HepG2 (cell line): ENCODE measurements at places on chromosomes 3 and 15. TPM values are rescaled to one million over a fixed set of nuclear protein-coding genes. Genes with fewer than 3 reads are reported as not detected.

FEZF2 gene
- polyA plus RNA-seq: not detected in 2 replicates

C2CD4B gene
- polyA plus RNA-seq: not detected in 2 replicates

SAMMSON gene
- polyA plus RNA-seq: not detected in 2 replicates

GOLGA8T gene
- 0.07 TPM in 1 of 2 replicates, not detected in the other for polyA plus RNA-seq

SOX2 gene
- polyA plus RNA-seq: not detected in 2 replicates

PARL gene
- polyA plus RNA-seq: 39.1 and 46.3 TPM in 2 replicates

CCR9 gene
- polyA plus RNA-seq: not detected in 2 replicates

MCF2L2 gene
- polyA plus RNA-seq: not detected in 2 replicates

TIGIT gene
- polyA plus RNA-seq: not detected in 2 replicates

COL6A5 gene
- polyA plus RNA-seq: not detected in 2 replicates

C3orf85 gene
- polyA plus RNA-seq: not detected in 2 replicates

TTLL13 gene
- polyA plus RNA-seq: 0.07 and 0.08 TPM in 2 replicates

- peak; percentile 49 for DNase-seq
- H3K4me1 ChIP-seq: peaks cover 45% of the 10 kb centered on the region
- peak overlapping the region; percentile 96 for H3K27ac ChIP-seq
- H3K4me3 ChIP-seq: peak overlapping the region; percentile 70
- H3K36me3 ChIP-seq: peaks cover 17% of the 10 kb centered on the region
Observed at GRCh38 chr15:34987609-34988026, 469 bp downstream of the ZNF770 start.

DNA sequence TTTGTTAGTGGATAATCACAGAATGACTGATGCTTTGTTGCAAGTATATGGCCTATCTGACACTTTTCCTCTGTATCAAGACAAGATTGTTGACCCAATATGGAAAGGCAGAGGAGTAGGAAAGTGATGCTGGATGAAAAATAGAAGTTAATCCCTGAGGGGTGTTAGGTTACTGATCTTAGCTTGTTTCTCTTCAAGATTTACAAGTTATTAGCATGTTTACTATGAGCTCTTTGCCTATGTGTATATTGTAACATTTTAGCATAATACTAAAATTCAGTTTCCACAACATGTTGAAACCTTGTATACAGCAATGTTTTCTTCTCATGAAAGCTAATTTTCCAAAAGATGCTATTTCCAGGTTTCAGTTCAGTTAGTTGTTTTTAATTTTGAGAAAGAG is 120.4 kb upstream of the CCNL1 start:
- no peak overlapping the region for H3K4me3 ChIP-seq
- DNase-seq: no peak
- H3K4me1 ChIP-seq: no peaks in the 10 kb centered on the region

GRCh38 chr3:12869035-12869621 is 27.8 kb upstream of the RPL32 start:
- H3K4me3 ChIP-seq: no peak overlapping the region
- peaks cover 5% of the 10 kb centered on the region for H3K27me3 ChIP-seq
- H3K36me3 ChIP-seq: no peaks in the 10 kb centered on the region
- no peak overlapping the region for H3K27ac ChIP-seq
- H3K4me1 ChIP-seq: peaks cover 5% of the 10 kb centered on the region

DNA sequence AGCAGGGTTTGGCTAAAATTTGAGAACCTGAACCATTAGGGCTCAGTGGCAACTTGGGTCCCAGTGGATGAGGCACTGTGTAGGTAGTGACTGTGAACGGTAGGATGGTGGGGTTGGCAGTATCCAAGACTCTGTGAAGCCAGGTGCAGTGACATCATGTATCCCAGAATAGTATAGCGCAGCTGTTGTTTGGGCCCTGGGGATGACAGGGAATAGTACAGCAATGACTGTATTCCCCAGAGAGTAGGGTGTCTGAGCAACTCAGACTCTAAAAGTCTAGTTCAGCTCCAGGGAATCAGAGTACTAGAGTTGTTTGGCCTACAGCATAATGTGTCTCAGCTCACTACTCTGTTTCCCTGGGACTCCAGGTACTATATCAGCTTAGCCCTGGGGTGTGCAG is 20.7 kb upstream of the PPP2R3A start:
- H3K27me3 ChIP-seq: no peaks in the 10 kb centered on the region
- H3K36me3 ChIP-seq: no peaks in the 10 kb centered on the region
- no peaks in the 10 kb centered on the region for H3K4me1 ChIP-seq
- no peak overlapping the region for H3K27ac ChIP-seq
- no peak overlapping the region for H3K4me3 ChIP-seq

GRCh38 chr3:150300852-150301517 is 107.1 kb upstream of the TSC22D2 start:
- no peaks in the 10 kb centered on the region for H3K36me3 ChIP-seq
- no peak overlapping the region for H3K27ac ChIP-seq
- no peaks in the 10 kb centered on the region for H3K27me3 ChIP-seq

GRCh38 chr3:160006282-160007163 is 17.9 kb downstream of the IL12A start:
- DNase-seq: peak; percentile 47
- H3K27ac ChIP-seq: no peak overlapping the region
- no peaks in the 10 kb centered on the region for H3K4me1 ChIP-seq
- no peak overlapping the region for H3K4me3 ChIP-seq
- no peaks in the 10 kb centered on the region for H3K36me3 ChIP-seq

- no peaks in the 10 kb centered on the region for H3K36me3 ChIP-seq
- H3K4me1 ChIP-seq: no peaks in the 10 kb centered on the region
- H3K27me3 ChIP-seq: no peaks in the 10 kb centered on the region
- no peak for DNase-seq
- H3K4me3 ChIP-seq: no peak overlapping the region
Observed at GRCh38 chr3:157871838-157872460, 234.3 kb downstream of the SHOX2 start.

DNA sequence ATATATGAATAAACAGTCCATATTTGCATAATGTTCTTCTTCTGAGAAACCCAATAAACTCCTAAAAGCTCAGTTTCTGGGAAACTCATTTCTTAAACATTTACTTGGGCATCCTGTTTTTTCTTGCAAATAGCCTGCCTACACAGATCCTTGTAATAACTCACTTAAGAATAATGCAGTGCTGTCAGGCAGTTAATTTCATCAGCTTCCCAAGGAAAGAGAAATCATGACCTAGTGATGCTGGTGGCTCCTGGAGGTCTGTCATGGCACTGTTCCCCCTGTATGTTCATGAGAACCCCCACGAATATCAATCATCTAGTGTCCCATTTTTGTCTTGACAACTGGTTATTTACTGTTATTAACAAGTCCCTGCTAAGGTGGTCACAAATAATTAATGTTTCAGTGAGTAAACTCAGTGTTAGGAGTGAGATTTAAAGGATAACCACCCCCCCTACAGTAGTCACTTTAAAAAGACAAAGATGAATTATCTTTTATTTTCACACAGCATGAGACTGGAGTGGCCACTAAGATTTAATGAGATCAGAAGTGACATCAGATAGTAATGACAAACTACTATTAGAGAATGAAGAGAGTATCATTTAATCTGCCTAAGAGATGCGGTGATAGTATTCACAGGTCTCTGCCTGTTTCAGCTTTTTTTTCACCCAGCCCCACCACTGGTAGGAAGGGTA is 279.5 kb upstream of the NECTIN3 start:
- no peak overlapping the region for H3K4me3 ChIP-seq
- H3K27ac ChIP-seq: no peak overlapping the region
- H3K36me3 ChIP-seq: no peaks in the 10 kb centered on the region

- no peaks in the 10 kb centered on the region for H3K36me3 ChIP-seq
- DNase-seq: no peak
- no peak overlapping the region for H3K27ac ChIP-seq
- H3K4me3 ChIP-seq: no peak overlapping the region
Observed at GRCh38 chr3:71846185-71846584, 61.2 kb upstream of the PROK2 start.

- H3K27ac ChIP-seq: peak overlapping the region; percentile 90
- H3K4me3 ChIP-seq: peak overlapping the region; percentile 86
- H3K4me1 ChIP-seq: peaks cover 58% of the 10 kb centered on the region
- no peaks in the 10 kb centered on the region; the same call in 1 of the 2 replicates for H3K36me3 ChIP-seq
Observed at GRCh38 chr3:196741249-196741889, 1.7 kb downstream of the PAK2 start.

DNA sequence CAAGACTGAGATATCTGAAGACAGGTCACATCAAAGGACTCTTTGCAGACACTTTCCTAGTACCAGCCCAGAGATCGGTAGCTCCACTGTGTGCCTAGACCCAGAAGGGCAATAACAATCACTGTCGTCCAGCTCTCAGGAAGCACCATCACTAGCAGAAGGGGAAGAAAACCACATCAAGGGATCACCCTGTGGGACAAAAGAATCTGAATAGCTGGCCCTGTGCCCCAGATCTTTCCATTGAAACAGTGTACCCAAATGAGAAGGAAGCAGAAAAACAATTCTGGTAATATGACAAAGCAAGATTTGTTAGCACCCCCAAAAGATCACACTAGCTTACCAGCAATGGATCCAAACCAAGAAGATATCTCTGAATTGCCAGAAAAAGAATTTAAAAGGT is 404.4 kb upstream of the NECTIN3 start:
- no peaks in the 10 kb centered on the region for H3K36me3 ChIP-seq
- H3K27ac ChIP-seq: no peak overlapping the region
- no peak overlapping the region for H3K4me3 ChIP-seq
- no peaks in the 10 kb centered on the region for H3K27me3 ChIP-seq
- no peak for DNase-seq
- H3K4me1 ChIP-seq: no peaks in the 10 kb centered on the region

GRCh38 chr3:194080913-194081800 is 54.8 kb upstream of the HES1 start:
- H3K36me3 ChIP-seq: no peaks in the 10 kb centered on the region
- H3K27me3 ChIP-seq: no peaks in the 10 kb centered on the region; the same call in 1 of the 2 replicates
- H3K27ac ChIP-seq: no peak overlapping the region
- no peak overlapping the region for H3K4me3 ChIP-seq
- DNase-seq: no peak
- H3K4me1 ChIP-seq: peaks cover 64% of the 10 kb centered on the region

DNA sequence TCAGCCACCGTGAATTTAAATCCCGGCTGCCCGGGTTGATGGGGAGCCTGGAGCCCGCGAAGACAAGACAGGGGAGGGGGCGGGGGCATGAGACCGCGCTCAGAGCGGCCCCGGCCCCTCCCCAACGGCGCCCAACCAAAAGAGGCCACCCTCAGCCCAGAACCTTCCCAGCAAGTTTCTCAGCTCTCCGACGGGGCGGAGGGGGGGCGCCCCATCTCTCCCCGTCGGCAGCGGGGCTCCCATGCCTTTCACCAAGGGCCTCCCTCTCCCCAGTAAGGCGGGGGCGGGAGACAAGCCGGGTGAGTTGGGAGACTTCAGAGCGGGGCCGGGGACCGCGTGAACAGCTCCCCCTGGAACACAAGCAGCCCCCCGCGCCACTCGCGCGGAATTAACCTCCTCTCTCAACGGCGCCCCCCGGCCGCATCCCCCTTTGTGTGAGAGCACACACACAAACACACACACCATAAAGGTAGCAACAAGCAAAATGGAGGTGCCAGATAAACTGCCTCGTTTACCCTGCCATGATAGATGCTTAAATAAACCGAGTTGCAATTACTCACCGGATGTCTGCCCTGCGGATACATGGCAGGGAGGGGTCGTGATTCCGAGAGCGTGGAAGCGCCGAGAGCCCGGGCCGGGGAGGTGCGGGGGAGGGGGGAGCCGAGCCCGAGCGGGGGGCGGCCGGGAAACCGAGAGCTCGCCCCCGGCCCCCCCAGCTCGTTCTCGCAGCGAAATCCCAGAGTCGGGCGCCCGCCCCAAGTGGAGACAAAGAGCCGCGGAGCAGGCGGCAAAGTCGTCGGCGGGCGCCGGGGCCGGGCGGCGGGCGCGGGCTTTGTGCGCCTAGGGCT is 1.3 kb downstream of the TLE3 start:
- DNase-seq: no peak
- peaks cover 14% of the 10 kb centered on the region; the same call in 2 of the 3 replicates for H3K36me3 ChIP-seq
- peaks cover 2% of the 10 kb centered on the region; the same call in 1 of the 2 replicates for H3K27me3 ChIP-seq
- H3K27ac ChIP-seq: peak overlapping the region; percentile 95

- H3K27me3 ChIP-seq: no peaks in the 10 kb centered on the region; the same call in 1 of the 2 replicates
- H3K27ac ChIP-seq: no peak overlapping the region
- no peak for DNase-seq
- H3K4me1 ChIP-seq: peaks cover 13% of the 10 kb centered on the region
Observed at GRCh38 chr15:70541511-70541910, 221.8 kb downstream of the UACA start.

GRCh38 chr3:194339840-194340239 is 11.3 kb downstream of the CPN2 start:
- peaks cover 9% of the 10 kb centered on the region for H3K36me3 ChIP-seq
- H3K27ac ChIP-seq: no peak overlapping the region
- no peaks in the 10 kb centered on the region for H3K27me3 ChIP-seq
- H3K4me3 ChIP-seq: no peak overlapping the region
- DNase-seq: no peak

GRCh38 chr3:101042996-101043686 is 49.9 kb upstream of the ABI3BP start:
- no peaks in the 10 kb centered on the region for H3K36me3 ChIP-seq
- no peak overlapping the region for H3K27ac ChIP-seq
- no peaks in the 10 kb centered on the region for H3K27me3 ChIP-seq
- H3K4me3 ChIP-seq: no peak overlapping the region
- no peaks in the 10 kb centered on the region for H3K4me1 ChIP-seq
- no peak for DNase-seq

DNA sequence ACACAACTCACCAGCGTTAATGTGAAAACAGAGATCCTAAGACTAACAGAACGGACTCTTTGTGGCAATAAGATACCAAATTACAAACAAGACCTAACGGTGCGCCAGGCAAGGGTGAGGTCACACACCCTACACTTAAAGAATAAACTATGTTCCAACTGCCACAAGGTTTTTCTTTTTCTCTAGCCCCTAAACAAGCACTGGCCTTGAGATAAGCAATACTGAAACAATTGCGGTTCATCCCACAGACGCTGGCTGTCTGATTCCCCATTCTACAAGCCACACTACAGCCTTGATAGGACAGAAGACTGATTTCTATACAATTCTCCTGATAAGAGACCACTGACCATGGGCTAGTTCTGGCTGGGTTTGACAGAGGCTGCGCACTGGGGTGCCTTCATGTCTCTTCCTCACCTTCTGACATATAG is 20.5 kb upstream of the LIMD1 start:
- no peaks in the 10 kb centered on the region for H3K27me3 ChIP-seq
- no peak overlapping the region for H3K4me3 ChIP-seq
- no peak for DNase-seq
- no peak overlapping the region for H3K27ac ChIP-seq

GRCh38 chr3:146732325-146732724 is 127.2 kb upstream of the PLSCR5 start:
- no peaks in the 10 kb centered on the region; the same call in 1 of the 2 replicates for H3K27me3 ChIP-seq
- no peak overlapping the region for H3K4me3 ChIP-seq
- DNase-seq: no peak
- no peaks in the 10 kb centered on the region for H3K36me3 ChIP-seq
- H3K27ac ChIP-seq: no peak overlapping the region
- no peaks in the 10 kb centered on the region for H3K4me1 ChIP-seq

GRCh38 chr3:105414841-105415240 is 48.1 kb downstream of the ALCAM start:
- H3K27me3 ChIP-seq: no peaks in the 10 kb centered on the region
- H3K4me1 ChIP-seq: no peaks in the 10 kb centered on the region
- no peak for DNase-seq
- H3K36me3 ChIP-seq: no peaks in the 10 kb centered on the region

DNA sequence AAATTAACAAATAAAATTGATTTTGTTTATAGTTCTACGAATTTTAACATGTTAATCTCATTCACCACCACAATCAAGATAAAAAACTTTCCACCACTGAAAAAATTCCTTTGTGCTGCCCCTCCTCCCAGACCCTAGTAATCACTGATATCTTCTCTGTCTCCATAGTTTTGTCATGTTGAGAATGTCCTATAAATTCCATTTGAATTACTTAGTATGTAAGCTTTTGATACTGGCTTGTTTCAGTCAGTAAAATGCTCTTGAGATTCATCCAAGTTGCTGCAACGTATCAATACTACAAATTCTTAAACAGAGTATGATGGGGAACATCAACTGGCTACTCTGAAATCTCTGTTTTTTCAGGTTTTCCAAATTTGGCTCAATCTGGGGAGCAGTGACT is 129.6 kb downstream of the CTNNB1 start:
- H3K4me3 ChIP-seq: no peak overlapping the region
- no peak overlapping the region for H3K27ac ChIP-seq
- DNase-seq: no peak
- peaks cover 7% of the 10 kb centered on the region for H3K4me1 ChIP-seq
